ENCODE measurements at places on chromosomes 3 and 15. TPM values are rescaled to one million over a fixed set of nuclear protein-coding genes. Genes with fewer than 3 reads are reported as not detected.

Gene FBXL22
- 0.52 TPM for total RNA-seq

Gene SPINK8
- not detected for total RNA-seq

Gene RAB6B
- 0.08 TPM for total RNA-seq

Gene CLDN11
- total RNA-seq, result not detected

Gene CFAP20DC
- total RNA-seq, result 2.4 TPM

Gene GATA2
- total RNA-seq, result 0.24 TPM

Gene ACTC1
- not detected for total RNA-seq

Gene AP3S2
- 16.2 TPM for total RNA-seq

Gene SERINC4
- 0.08 TPM for total RNA-seq

Gene MNS1
- 0.70 TPM for total RNA-seq

Gene SLC9C1
- not detected for total RNA-seq

Gene GP9
- total RNA-seq, result not detected

Gene IRAK2
- total RNA-seq, result 3.1 TPM

Gene CD276
- total RNA-seq, result 1.6 TPM

Gene PRR20G
- not detected for total RNA-seq

Gene RGMA
- 0.08 TPM for total RNA-seq

DNA sequence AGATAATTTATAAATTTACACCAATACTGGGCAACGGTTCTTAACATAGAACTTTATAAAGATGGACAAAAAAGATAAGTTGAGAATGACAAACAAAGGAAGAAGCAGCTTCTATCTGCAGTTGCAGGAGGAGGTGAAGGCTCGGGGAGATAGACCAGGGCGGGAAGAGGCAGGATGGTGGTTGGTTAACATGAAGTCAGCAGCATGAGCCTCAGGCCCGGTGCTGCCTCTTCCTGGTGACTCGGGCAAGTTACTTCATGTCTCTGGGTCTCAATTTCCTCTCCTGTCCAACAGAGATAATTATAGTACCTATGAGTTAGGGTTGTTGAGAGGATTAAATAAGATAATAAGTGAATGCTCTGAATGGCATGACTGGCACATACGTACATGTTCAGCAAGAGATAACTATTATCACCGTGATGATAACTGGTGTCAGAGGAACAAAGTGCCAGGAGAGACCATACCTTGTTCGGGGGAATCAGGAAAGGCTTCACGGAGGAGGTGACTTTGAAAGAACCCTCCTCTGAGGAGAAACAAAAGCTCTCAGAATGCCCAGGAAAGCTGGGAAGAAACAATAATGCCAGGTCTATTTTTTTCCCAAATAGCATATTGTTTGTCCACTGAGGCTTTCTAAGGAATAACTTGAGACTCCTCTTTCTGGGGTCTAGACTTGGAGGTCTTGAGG lies 4.4 kb downstream of the PAK6 start:
- DNase-seq, result no peak

GRCh38 chr3:49358884-49359225 lies 702 bp upstream of the GPX1 start:
- no peak for DNase-seq

- DNase-seq, result peak; percentile 68
Measured at GRCh38 chr3:138833899-138834595, 681 bp downstream of the PIK3CB start.

DNA sequence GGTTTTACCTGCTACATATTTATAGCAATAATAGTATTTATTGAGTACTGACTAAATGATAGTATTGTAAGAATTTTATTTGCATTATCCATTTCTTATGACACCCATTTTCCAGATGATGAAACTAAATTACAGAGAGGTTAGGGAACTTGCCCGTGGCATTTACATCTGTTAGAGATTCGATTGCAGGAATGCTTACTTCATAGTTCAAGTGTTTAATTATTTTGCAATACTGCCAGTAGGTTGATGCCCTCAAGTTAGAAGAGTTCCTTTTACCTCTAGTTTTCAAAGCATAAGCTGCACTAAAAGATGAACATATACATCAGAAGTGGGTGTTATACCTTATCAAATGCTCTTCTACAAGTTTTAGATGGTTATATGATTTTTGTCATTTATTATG lies 362.8 kb upstream of the RGMA start:
- DNase-seq, result no peak

GRCh38 chr3:53288214-53288613 lies 32.4 kb upstream of the TKT start:
- no peak for DNase-seq

- DNase-seq, result no peak
Measured at GRCh38 chr3:18113417-18113816, 311.7 kb downstream of the SATB1 start.

- no peak for DNase-seq
Measured at GRCh38 chr3:14411166-14411526, 8.7 kb downstream of the SLC6A6 start.

DNA sequence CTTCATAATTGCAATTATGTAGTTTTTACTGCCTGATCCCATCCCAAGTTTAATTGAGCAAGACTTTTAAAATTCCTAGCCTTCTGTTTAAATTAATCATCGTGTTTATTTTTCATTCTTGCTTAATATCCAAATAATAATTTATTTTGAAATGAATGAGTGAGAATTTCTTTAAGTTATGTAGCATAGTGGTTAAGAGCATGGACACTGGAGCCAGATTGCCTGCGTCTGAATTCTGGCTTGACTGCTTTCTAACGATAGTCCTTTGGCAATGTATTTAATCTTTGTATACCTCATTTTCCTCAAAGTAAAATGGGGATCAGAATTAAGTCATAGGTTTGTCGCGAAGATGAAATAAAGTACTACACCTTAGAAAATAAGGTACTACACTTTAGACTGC lies 71.4 kb downstream of the LRRC49 start:
- DNase-seq, result no peak

DNA sequence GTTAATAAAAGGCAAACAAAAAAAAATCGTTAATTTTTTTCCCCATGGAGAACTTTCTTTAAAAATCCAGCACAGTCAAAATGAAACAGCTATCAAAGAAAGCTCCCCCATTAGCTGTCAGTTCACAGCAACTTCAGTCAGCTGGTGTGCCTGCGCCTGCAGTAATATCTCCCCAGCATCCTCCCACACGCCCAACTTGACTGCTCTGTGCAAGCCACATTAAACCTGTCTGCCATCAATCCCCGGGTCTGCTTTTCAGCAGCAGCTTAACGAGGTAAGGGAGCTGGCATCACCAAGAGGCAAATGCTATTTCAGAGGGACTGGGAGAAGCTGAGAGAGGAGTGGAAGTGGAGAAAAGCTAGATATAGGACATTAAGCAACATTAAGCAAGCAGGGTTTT lies 337.5 kb downstream of the GAP43 start:
- DNase-seq, result no peak

DNA sequence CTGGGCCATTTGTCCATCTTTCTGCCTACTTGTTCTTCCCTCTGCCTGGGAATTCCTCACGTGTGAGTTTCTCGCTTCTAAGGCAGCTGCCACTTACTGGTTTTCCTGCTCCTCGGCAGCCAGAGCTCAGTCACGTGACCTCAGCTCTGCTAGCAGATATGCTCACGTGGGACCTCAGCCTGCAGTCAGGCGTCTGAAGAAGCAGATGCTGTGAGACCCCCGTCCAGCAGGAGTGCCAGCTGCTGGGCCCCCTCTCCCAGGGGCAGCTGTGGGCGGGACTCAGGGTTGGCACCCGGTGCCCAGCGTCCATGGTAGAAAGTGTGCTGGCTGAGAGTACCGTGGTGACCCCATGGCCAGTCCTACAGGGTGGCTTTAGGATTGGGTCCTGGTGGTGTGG lies 161.3 kb upstream of the TLE3 start:
- DNase-seq, result no peak

GRCh38 chr15:39823634-39824033 lies 41.0 kb upstream of the FSIP1 start:
- no peak for DNase-seq

GRCh38 chr3:108345492-108346205 lies 49.3 kb downstream of the HHLA2 start:
- no peak for DNase-seq

DNA sequence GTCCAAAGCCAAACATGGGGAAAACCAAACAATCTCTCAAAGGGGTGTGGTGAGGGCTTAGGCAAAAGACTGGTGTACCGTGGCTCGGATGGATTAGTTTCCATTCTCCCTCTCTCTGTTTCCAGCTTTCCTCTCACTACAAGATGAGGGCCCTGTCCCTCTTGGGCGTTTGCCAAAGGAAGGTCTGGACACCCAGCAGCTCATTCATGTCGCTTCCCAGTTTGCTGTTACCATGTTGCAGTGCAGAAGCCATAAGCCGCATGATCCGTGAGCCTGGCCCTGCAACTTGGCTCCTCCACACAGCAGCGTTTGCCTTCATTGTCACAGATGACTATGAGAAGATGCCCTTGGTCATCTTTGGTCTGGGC lies 92.2 kb downstream of the APBA2 start:
- no peak for DNase-seq

DNA sequence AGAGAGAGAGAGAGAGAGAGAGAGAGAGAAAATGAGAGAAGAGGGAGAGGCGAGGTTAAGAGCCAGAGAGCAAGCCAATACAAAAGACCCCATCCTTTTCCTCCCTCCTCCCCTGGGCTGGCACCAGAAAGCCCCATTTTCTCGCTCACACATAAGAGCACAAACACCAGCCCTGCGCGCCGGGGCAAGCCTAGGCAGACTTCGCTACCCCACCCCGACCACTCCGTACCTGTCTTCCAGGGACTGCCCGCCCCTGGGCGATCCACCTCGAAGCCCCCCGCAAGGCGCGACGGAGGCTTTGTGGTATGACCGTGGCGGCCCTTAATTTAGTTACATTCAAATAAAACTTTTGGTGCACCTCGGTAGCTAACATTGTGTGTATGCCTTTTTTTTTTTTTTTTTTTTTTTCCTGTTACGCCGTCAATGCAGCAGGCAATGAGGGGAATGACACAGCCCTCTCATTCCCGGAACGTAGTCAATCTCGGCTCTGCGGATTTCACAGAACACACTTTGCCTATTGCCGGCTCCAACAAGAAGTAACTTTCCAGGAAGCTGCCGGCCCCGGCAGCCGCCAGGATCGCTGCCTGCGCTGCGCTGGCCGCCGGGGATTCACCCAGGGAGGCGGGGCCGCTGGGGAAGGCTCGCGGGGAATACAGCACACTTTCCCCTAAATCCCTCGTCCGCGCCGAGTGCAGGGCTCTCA lies 7.7 kb downstream of the BCL6 start:
- peak; percentile 62 for DNase-seq

DNA sequence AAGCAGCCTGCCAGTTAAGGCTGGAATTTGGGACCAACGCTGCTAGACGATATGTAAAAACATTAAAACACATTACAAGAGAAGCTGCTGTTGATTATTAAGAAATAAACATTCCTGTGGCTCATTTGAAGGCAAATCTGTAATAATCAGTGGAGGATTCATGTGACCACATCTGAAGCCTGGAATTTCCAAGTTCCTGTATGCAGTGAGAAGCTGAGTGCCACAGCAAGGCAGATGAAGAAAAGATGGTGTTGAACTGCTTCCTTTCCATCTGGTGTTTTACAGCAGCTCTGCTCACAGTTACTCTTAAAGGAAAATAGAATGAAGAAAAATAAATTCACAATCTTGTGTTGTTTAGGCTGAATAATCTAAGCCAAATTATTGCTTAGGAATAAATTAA lies 139.3 kb upstream of the ROBO2 start:
- no peak for DNase-seq

- no peak for DNase-seq
Measured at GRCh38 chr3:146464783-146465182, 4.6 kb downstream of the PLSCR2 start.

DNA sequence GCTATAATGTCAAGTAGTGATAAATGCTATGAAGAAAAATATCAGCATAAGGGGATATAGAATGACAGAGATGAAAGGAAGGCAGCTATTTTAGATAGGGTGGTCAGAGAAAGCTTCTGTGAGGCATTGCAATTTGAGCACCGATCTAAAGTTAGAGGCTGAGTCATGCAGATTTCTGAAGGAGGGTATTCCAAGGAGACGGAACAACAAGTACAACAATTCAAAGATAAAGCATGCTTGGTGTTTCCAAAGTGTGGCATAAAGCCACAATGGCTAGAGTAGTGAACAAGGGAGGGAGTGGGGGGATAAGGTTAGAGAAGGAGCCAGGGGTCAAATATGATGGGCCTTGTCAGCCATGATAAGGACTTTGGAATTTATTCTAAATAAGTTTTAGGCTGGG lies 71.9 kb downstream of the PFN2 start:
- DNase-seq, result no peak

- no peak for DNase-seq
Measured at GRCh38 chr3:154776549-154777225, 303.4 kb upstream of the MME start.

DNA sequence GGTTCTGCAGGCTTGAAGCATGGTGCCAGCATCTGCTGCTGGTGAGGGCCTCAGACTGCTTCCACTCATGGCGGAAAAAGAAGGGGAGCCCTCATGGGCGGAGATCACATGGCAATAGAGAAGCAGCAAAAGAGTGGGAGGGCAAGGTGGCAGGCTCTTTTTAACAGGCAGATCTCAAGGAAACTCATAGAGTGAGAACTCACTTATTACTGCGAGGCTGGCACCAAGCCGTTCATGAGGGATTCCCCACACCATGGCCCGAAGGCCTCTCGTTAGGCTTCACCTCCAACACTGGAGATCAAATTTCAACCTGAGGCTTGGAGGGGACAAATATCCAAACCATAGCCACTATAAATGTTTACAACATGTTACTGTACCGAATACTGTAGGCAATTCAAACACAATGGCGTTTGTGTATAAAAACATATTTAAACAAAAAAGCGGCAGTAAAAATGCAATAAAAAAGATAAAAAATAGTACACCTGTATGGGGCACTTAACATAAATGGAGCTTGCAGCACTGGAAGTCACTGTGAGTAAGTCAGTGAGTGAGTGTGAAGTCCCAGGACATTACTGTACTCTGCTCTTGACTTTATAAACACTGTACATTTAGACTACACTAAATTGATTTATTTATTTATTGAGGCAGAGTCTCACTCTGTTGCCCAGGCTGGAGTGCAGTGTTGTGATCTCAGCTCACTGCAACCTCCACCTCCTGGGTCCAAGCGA lies 18.8 kb upstream of the MOBP start:
- no peak for DNase-seq

GRCh38 chr3:135057996-135058395 lies 262.9 kb downstream of the EPHB1 start:
- DNase-seq, result no peak

GRCh38 chr3:126873416-126873815 lies 109.5 kb upstream of the PLXNA1 start:
- DNase-seq, result no peak

- no peak for DNase-seq
Measured at GRCh38 chr15:31499953-31500765, 173.5 kb downstream of the KLF13 start.

GRCh38 chr3:335240-335639 lies 138.7 kb downstream of the CHL1 start:
- DNase-seq, result no peak

DNA sequence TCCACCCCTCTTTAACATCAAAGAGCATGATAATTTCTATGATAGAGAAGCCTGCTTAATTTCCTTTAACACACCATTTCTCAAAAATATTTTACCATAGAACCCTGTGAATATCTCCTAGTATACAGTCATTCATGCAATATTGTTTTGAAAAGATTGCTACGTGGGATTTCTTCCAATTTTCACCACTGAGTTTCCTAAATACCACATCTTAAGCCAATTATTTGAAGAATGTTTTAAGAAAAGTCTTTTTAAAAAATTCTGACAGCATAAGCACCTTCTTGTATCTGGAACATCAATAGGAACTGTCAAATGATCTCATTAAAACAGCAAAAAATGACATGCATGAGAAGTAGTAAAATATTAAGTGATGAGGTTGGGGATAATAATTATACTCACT lies 1126.7 kb downstream of the TUSC7 start:
- DNase-seq, result no peak

- DNase-seq, result no peak
Measured at GRCh38 chr3:47152578-47152977, 11.3 kb downstream of the SETD2 start.
